Thyroid gland (tissue), 4 donors: ENCODE measurements at places on chromosomes 5 and 9. TPM values are rescaled to one million over a fixed set of nuclear protein-coding genes. Genes with fewer than 3 reads are reported as not detected.

GRCh38 chr5:168093200-168093910 lies 198.1 kb upstream of the WWC1 start:
- no peak for DNase-seq

- DNase-seq, result no peak
Measured at GRCh38 chr5:65737842-65738241, 15.8 kb downstream of the NLN start.

GRCh38 chr9:119841016-119841415 lies 471.8 kb upstream of the BRINP1 start:
- no peak for DNase-seq

FBXL7 gene
- total RNA-seq, result 11.8 TPM

ZFP2 gene
- 9.0 TPM for total RNA-seq
